ENCODE measurements at places on chromosomes 6 and 20.

DNA sequence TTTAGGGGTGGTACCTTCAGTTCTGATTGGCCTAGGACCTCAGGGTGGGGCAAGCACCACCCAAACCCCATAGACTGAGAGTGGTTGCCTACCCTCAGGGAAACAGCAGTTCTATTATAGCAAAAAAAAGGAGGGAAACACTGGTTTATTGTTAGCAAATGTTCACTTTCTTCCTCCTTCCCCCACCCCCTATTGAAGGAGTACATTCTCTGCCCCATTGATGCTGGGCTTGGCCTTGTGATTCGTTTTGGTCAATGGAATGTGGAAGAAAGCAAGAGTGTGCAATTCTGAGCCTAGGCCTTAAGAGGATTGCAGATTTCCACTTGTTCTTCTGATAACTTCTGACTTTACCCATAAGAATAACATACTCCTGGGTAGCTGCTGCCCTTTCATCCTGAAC lies 255.8 kb downstream of the NFATC2 start:
- no peak overlapping the region for H3K27ac ChIP-seq
- H3K4me3 ChIP-seq, result no peak overlapping the region
- no peaks in the 10 kb centered on the region for H3K27me3 ChIP-seq
- H3K36me3 ChIP-seq, result no peaks in the 10 kb centered on the region

GRCh38 chr20:35992713-35993335 lies 24.4 kb downstream of the CNBD2 start:
- no peak overlapping the region for H3K27ac ChIP-seq
- no peak overlapping the region for H3K4me3 ChIP-seq
- peaks cover 5% of the 10 kb centered on the region for H3K27me3 ChIP-seq
- H3K4me1 ChIP-seq, result no peaks in the 10 kb centered on the region
- no peaks in the 10 kb centered on the region for H3K36me3 ChIP-seq
- DNase-seq, result no peak

GRCh38 chr20:38304845-38305447 lies 990 bp downstream of the BPI start:
- H3K4me3 ChIP-seq, result no peak overlapping the region
- H3K27me3 ChIP-seq, result no peaks in the 10 kb centered on the region
- H3K36me3 ChIP-seq, result no peaks in the 10 kb centered on the region
- H3K4me1 ChIP-seq, result peaks cover 7% of the 10 kb centered on the region
- DNase-seq, result no peak
- H3K27ac ChIP-seq, result no peak overlapping the region

GRCh38 chr20:43658069-43658722 lies 8.7 kb upstream of the MYBL2 start:
- no peak for DNase-seq
- H3K36me3 ChIP-seq, result no peaks in the 10 kb centered on the region
- H3K27me3 ChIP-seq, result no peaks in the 10 kb centered on the region
- peak overlapping the region; percentile 76 for H3K4me3 ChIP-seq
- peaks cover 17% of the 10 kb centered on the region for H3K4me1 ChIP-seq

DNA sequence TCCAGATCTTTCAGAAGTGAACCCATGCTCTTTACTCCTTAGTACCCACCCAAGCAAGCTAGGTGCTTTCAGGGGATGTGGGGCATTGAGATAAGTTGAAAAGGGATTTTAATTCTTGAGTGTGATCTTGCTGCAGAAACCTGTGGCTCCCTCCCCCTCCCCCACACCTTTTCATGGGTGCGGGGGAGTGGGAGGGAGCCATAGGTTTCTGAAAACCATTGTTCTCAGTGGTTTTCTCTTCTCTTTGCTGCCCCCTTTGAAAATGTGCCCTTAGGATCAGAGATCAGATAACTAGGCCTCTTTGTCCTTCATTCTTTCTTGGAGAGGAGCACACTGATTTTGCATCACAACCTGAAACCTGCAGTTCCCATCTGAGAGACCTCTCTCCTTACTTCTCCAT lies 2.4 kb downstream of the PCSK2 start:
- no peaks in the 10 kb centered on the region for H3K4me1 ChIP-seq
- peaks cover 27% of the 10 kb centered on the region for H3K27me3 ChIP-seq
- no peak overlapping the region for H3K4me3 ChIP-seq
- H3K27ac ChIP-seq, result no peak overlapping the region
- H3K36me3 ChIP-seq, result no peaks in the 10 kb centered on the region

GRCh38 chr20:39137299-39137698 lies 175.2 kb downstream of the DHX35 start:
- H3K4me1 ChIP-seq, result no peaks in the 10 kb centered on the region
- DNase-seq, result no peak
- H3K36me3 ChIP-seq, result no peaks in the 10 kb centered on the region
- H3K4me3 ChIP-seq, result no peak overlapping the region
- H3K27me3 ChIP-seq, result peaks cover 14% of the 10 kb centered on the region

DNA sequence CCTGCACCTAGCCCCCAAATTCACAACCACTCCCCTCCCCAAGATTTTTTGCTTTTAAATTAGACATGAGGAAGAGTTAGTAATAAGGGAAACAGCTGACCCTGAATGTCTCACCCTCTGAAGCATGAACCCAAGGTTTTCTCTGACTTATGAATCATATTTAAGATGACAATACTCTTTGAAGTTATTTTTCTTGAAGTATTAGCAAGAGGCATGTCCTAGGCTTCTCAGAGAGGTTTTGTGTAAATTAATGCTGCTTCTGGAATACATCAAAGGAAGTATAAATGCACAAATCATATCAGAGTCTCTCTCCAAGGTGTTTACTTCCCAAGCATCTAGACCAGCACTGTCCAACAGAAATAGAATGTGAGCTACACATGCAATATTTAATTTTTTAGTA lies 408.1 kb upstream of the MARCKS start:
- no peak overlapping the region for H3K4me3 ChIP-seq
- no peak overlapping the region for H3K27ac ChIP-seq
- no peak for DNase-seq
- H3K36me3 ChIP-seq, result no peaks in the 10 kb centered on the region
- no peaks in the 10 kb centered on the region for H3K4me1 ChIP-seq
- no peaks in the 10 kb centered on the region for H3K27me3 ChIP-seq

GRCh38 chr20:60669211-60669610 lies 582.9 kb upstream of the CDH4 start:
- H3K4me1 ChIP-seq, result no peaks in the 10 kb centered on the region
- DNase-seq, result no peak
- H3K4me3 ChIP-seq, result no peak overlapping the region
- no peaks in the 10 kb centered on the region for H3K36me3 ChIP-seq
- no peak overlapping the region for H3K27ac ChIP-seq

GRCh38 chr6:158259845-158260244 lies 52.4 kb upstream of the TULP4 start:
- DNase-seq, result no peak
- H3K27me3 ChIP-seq, result no peaks in the 10 kb centered on the region
- H3K27ac ChIP-seq, result no peak overlapping the region
- peaks cover 24% of the 10 kb centered on the region for H3K4me1 ChIP-seq

- H3K27ac ChIP-seq, result no peak overlapping the region
- H3K4me1 ChIP-seq, result peaks cover 23% of the 10 kb centered on the region
- H3K4me3 ChIP-seq, result peak overlapping the region; percentile 88
Observed at GRCh38 chr6:26550250-26550993, 12.3 kb downstream of the HMGN4 start.

DNA sequence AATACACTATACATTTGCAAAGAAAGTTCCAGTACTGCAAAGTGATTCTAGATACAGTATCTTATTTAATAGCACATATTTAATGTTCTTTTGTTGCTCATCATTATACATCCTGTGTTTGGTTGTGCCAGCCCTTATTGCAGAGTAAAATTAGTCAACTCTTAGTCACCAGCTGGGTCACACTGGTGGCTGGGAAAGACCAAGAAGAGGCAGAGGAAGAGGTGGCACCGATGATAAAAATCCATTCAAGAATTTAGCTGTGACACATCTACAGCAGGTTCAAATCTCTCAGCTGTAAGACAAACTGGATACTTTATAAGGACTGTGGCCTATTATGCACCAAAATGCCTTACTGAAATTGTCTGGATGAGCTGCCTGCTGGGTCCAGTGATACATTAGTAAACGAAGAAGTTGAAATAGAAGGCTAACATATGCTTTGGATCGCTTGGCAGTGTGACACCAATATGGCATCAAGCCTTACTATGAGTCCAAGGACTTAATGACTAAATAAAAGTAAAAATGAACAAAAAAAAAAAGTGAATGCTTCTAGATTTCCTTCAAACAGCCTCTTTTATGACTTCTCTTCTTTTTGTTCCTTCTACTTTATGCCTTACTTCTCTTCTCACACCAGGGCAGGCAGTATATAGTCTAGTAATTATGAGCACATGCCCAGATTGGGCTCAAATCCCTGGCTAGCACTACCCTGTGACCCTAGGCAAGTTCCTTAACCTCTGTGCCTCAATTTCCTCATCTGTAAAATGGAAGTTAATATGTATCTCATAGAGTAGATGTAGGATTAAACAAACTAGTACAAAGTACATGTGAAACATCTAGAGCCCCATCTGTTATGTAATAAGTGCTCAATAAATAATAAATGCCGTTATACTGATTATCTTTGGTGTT lies 29.4 kb upstream of the RNF8 start:
- no peak overlapping the region for H3K4me3 ChIP-seq
- H3K4me1 ChIP-seq, result peaks cover 3% of the 10 kb centered on the region
- no peak overlapping the region for H3K27ac ChIP-seq
- H3K36me3 ChIP-seq, result peaks cover 3% of the 10 kb centered on the region
- H3K27me3 ChIP-seq, result no peaks in the 10 kb centered on the region
- no peak for DNase-seq

GRCh38 chr6:35173427-35174087 lies 32.4 kb upstream of the TCP11 start:
- H3K36me3 ChIP-seq, result no peaks in the 10 kb centered on the region
- DNase-seq, result no peak
- H3K27ac ChIP-seq, result no peak overlapping the region
- no peaks in the 10 kb centered on the region for H3K4me1 ChIP-seq
- peaks cover 28% of the 10 kb centered on the region for H3K27me3 ChIP-seq
- no peak overlapping the region for H3K4me3 ChIP-seq

DNA sequence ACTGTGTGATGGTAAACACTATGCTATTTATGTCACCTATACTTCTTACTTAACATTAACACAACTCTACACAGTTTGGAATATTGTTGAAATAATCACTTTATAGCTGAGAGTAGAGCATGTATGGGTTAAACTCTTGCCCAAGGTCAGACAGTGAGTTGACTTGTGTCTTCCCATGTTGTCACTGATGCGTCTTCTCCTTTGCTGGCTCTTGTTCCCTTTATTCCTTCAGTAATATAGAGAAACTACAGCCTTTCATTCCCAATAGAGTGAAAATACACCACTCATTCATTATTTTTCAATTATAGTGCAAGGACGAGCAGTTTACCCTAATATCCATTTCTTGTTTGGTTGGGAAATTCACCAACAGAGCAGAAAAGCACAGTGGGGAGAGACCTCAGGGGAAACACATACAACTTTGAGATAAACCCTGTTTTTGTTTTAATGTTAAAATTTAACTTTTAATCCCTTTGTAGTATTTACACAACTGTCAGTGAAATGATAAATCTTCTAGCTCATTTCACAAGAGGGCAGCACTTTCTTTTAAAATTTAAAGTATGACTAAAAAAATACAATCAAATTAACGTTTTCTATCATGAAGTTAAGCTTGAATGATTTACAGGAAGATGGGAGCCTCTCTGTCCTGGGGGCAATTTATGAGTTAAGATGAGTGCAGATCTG lies 363.0 kb downstream of the UTRN start:
- no peak overlapping the region for H3K4me3 ChIP-seq
- DNase-seq, result no peak
- no peak overlapping the region for H3K27ac ChIP-seq
- no peaks in the 10 kb centered on the region for H3K27me3 ChIP-seq
- no peaks in the 10 kb centered on the region for H3K4me1 ChIP-seq
- H3K36me3 ChIP-seq, result no peaks in the 10 kb centered on the region

DNA sequence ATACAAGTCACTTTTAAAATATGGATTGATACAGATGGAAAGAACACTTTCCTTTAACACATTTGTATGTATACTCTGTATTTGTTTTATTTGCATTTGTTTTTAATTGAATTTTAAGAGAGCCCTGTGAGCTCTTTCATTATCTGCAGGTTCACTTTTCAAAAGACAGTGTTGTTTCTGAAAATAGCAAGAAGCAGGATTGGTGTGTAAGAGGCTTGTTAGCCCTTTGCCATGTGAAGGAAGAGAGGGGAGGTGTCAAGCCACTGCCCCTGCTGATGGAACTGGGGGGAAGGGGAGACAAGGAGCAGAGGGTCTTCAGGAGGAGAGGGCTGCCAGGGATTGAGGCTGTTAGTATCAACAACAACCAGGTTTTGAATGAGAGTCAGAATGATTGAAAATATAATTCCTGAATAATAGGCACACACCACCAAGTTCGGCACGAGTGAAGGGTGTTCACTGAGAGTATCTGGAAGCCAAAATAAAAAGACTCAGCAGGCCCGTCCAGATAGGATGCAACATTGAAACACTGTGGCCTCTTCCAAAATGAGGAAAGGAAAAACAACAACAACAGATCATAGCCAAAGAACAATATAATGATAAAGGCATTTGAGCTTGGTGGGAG lies 12.6 kb upstream of the PBOV1 start:
- no peaks in the 10 kb centered on the region for H3K36me3 ChIP-seq
- no peaks in the 10 kb centered on the region for H3K27me3 ChIP-seq
- H3K4me1 ChIP-seq, result no peaks in the 10 kb centered on the region
- no peak overlapping the region for H3K4me3 ChIP-seq
- no peak overlapping the region for H3K27ac ChIP-seq

- no peak overlapping the region for H3K4me3 ChIP-seq
- no peaks in the 10 kb centered on the region for H3K4me1 ChIP-seq
- DNase-seq, result no peak
- H3K27me3 ChIP-seq, result peaks cover 5% of the 10 kb centered on the region
Observed at GRCh38 chr20:33105316-33105924, 26.0 kb downstream of the BPIFB4 start.

GRCh38 chr20:62830251-62830650 lies 13.4 kb downstream of the COL9A3 start:
- no peak overlapping the region for H3K27ac ChIP-seq
- H3K27me3 ChIP-seq, result peaks cover 20% of the 10 kb centered on the region
- no peaks in the 10 kb centered on the region for H3K36me3 ChIP-seq
- DNase-seq, result no peak

GRCh38 chr6:129419324-129419723 lies 290.7 kb downstream of the ARHGAP18 start:
- no peaks in the 10 kb centered on the region for H3K4me1 ChIP-seq
- no peak overlapping the region for H3K27ac ChIP-seq
- H3K27me3 ChIP-seq, result no peaks in the 10 kb centered on the region
- DNase-seq, result no peak
- no peaks in the 10 kb centered on the region for H3K36me3 ChIP-seq

DNA sequence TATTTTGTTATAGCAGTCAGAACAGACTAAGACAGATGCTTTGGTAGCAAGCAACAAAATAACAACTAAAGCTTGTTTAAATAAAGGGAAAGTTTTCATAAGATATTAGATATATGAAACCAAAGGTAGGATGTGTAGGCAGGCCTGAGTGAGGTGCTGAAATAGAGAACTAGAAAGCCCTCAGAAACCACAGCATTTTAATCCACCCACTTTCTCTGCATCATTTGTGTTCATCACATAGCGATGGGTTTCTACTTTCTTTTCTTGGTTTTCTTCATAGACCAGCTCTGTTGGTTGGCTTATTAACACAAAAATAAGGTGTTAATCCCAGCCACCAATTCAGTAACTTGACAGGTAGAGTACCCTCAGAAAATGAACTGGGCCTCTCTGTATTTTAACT lies 58.6 kb downstream of the RPS12 start:
- no peaks in the 10 kb centered on the region for H3K27me3 ChIP-seq
- H3K4me1 ChIP-seq, result no peaks in the 10 kb centered on the region
- no peak overlapping the region for H3K4me3 ChIP-seq
- DNase-seq, result no peak
- no peaks in the 10 kb centered on the region for H3K36me3 ChIP-seq
- H3K27ac ChIP-seq, result no peak overlapping the region

- H3K27me3 ChIP-seq, result peaks cover 2% of the 10 kb centered on the region
- H3K36me3 ChIP-seq, result no peaks in the 10 kb centered on the region
- no peak overlapping the region for H3K4me3 ChIP-seq
- no peaks in the 10 kb centered on the region for H3K4me1 ChIP-seq
Observed at GRCh38 chr20:44691424-44692423, 23.4 kb upstream of the CCN5 start.
